ENCODE measurements at places on chromosomes 7 and 10.
A peak's percentile ranks its signal among the peaks of the same experiment; 100 is the strongest.

DNA sequence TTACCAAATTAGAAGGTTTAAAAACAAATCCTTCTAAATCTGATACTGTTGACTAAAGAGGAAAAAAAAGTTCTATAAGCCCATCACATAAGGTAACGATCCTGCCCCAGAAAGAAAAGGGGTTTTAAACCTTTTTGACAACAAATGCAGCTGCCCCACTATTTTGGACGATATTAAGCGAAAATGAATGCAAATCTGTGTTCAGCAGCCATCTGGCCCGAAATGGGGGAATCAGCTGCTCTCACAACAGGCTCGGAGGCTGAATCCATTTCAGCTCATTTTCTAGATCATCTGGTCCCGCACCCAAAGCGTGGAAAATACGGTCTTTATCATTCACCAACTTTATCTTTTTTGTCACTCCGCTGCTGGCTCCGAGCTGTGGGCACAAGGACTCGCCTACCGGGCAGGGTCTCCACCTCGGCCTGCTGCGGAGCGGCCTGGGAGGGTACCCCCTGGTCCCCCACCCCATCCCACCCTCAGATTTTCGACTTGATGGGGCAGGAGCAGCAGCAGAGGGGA is 2.4 kb upstream of the EBF3 start:
- DNase-seq: no peak

DNA sequence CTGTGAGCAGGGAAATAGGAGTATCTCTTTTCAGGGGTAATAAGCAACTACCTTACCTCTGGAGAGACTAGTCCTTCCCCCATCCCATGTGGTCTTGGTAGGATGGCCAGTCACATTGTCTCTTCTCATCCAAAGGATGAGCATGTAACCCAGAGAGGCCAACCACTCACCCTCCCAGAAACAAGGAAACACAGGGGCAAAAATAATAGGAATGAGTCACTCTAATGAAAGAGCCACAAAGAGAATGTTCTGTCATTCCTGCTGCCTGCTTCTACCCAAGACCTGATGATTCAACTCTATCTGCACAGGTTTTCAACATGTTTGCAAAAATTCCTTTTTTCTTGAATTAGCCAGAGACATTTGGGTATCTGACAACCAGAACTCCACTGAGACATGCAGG is 99.3 kb upstream of the NFE2L3 start:
- no peak for DNase-seq

- DNase-seq: no peak
Measured at GRCh38 chr7:19869979-19870378, 96.6 kb upstream of the TMEM196 start.

DNA sequence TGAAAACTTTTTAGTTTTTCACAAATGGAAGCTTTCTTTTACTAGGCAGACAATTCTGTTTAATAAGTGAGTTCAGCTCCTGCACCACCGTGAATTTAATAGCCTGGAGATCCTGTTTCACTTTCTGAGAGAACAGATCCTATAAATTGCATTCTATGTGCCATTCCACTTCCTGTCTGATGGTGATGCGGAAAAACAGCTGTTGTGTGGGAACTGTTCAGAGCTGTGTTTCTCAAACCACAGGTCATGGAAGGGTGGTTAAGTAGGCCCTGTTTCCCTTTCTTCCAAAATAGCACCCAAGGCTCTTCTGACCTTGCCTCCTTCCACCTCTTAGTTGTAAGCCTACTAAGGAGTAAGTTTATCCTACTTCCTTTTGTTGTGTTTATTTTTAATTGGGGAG is 97.2 kb upstream of the DKK1 start:
- DNase-seq: peak; percentile 55

GRCh38 chr7:45174328-45174610 is 16.7 kb downstream of the RAMP3 start:
- no peak for DNase-seq

DNA sequence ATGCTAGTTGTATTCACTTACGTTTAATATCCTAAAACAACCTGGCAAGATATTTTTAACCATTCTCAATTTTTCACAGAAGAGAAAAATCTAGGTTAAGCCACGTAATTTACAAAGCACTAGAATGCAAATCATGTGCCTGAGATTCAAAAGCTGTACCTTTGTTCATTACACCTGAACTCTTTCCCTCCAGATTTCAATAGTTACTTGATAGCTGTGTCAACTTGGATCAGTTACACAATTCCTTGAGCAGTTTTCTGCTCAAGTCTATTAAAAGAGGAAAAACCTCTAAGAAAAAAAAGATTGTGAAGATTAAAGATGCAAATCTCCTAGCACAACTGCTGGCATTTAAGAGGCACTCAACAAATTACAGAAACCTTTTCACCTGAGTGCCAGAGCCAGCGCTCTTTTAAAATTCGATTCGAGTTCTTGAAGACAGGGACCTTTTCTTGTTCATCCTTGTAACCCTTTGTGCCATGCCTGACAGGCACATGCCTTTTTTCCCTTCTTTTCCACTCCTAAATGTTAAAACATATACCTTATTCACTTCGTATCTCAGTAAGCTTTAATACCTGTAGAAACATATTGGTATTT is 886 bp downstream of the NSUN6 start:
- DNase-seq: no peak

DNA sequence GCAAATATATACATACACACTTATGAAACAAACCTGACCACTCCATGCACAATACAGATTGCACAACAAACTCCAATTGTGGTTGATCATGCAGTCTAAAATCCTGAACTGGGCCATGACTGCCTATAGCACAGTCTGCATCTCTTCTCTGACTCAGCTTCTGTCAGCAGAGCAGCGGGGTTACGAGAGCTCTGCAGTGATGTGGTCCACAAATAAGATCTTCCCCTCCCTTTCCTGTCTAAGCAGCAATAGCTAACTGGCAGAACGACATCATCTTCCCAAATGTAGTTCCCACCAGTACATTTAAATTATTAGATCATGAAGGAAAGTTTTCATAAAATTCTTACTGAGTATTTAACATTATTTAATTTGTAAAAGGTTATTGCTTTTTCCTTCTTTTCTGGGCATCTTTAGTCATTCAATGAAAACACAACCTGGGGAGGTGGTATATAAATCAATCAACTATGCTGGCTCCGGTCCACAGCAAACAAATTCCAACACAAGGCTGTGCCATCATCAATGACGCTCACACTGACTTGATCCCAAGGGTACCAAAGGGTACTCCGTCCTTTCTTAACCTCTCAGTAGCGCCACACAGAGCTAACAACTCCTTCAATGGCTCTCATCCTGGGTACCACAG is 17.1 kb downstream of the ARHGAP21 start:
- peak; percentile 91 for DNase-seq

- DNase-seq: no peak
Measured at GRCh38 chr7:156842317-156842716, 50.7 kb downstream of the LMBR1 start.

GRCh38 chr7:24843821-24844434 is 86.7 kb upstream of the GSDME start:
- no peak for DNase-seq

GRCh38 chr10:123156078-123156477 is 1.9 kb downstream of the BUB3 start:
- no peak for DNase-seq

GRCh38 chr7:38318803-38319416 is 45.5 kb upstream of the TARP start:
- DNase-seq: peak; percentile 52

- no peak for DNase-seq
Measured at GRCh38 chr10:113015201-113015600, 65.2 kb downstream of the TCF7L2 start.

DNA sequence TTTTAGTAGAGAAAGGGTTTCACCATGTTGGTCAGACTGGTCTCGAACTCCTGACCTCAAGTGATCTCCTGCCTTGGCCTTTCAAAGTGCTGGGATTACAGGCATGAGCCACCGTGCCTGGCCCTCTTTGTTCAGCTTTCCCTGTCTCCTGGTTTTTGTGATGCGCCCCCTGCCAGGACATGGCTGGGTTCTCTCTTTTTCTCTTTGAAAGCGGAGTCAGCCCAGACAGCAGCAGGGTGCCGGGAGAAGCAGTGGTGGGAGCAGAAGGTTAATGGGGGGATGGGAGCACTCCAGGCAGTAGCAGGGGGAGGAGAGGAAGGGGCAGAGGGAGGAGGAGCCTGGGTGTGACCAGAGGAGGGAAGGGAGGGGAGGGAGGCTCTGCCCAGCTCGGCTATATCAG is 1.8 kb downstream of the MUC3A start:
- no peak for DNase-seq

- DNase-seq: no peak
Measured at GRCh38 chr10:7486528-7486927, 75.7 kb upstream of the SFMBT2 start.

GRCh38 chr7:152913492-152913891 is 153.9 kb downstream of the ACTR3B start:
- no peak for DNase-seq

DNA sequence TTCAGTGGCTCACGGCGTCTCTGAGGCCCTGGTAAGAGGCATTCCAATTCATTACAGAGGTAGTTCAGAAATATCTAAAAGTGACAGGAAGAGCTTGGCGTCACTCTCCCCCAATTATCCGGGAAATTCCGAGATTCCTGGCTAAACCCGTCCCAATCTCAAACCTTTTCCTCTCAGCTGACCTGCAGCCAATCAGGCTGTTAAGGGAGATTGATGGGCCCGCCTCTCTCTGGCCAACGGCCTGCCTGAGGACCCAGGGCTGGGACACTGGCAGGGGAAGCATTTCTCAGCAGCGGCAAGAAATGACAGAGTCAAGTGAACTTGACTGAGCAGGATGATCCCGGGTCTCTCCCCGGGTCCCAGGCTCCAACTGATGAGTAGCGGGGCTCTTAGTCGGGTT is 72.3 kb downstream of the EBF3 start:
- no peak for DNase-seq

- DNase-seq: no peak
Measured at GRCh38 chr10:80464557-80465450, 10.7 kb downstream of the TSPAN14 start.

DNA sequence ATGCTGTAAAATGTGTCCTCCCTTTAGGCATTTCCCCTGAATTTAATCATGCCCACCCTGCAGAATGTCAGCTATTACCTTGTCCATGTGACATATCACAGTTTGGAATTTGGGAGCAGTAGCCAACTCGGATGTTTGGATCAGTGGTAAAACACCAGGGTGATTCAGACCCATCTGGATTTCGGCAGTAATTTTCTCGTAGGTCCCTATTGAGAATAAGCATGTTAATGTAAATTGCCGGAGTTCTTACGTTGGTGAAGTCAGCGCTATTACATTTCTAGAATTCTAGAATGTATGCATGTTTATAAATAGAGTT is 44.1 kb downstream of the HGF start:
- peak; percentile 92 for DNase-seq

DNA sequence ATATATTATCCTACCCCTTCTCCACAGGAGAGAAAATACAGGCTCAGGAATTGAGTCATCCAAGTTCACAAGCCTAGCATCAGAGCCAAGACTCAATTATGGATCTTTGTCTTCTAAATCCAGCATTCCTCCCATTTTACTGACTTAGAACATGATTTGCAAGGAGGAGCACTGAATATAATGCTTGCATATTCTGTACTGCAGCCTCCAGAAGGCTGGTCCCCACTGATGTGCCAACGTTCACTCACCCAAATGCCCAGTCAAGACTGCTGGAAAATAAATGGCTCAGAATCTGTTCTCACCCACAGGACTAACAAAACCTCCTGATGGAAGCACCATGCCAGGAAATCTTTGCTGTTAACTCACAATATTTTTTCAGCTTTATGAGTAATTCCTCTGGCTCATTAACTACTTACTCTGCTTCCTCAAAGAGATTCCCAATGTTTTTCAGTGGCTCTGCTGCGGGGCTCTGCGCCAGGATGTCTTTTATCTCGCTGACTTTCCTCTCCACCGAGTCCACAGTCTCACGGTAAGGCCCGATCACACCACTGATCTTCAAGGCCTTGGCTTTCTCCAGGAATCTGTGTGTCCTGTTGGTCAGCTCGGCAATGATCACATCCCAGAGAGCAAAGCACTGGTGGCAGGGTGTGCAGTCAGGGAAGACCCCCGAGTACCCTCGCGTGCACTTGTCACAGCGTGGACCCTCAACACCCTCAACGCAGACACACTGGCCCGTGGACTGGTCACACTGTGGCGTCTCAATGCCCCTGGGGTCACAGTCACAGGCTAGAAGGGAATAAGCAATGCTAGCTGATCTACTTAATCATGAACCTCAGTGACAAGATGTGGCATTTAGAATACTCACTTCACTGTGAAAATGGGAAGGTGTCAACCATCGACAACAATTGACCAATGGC is 48.8 kb downstream of the DLD start:
- peak; percentile 73 for DNase-seq

DNA sequence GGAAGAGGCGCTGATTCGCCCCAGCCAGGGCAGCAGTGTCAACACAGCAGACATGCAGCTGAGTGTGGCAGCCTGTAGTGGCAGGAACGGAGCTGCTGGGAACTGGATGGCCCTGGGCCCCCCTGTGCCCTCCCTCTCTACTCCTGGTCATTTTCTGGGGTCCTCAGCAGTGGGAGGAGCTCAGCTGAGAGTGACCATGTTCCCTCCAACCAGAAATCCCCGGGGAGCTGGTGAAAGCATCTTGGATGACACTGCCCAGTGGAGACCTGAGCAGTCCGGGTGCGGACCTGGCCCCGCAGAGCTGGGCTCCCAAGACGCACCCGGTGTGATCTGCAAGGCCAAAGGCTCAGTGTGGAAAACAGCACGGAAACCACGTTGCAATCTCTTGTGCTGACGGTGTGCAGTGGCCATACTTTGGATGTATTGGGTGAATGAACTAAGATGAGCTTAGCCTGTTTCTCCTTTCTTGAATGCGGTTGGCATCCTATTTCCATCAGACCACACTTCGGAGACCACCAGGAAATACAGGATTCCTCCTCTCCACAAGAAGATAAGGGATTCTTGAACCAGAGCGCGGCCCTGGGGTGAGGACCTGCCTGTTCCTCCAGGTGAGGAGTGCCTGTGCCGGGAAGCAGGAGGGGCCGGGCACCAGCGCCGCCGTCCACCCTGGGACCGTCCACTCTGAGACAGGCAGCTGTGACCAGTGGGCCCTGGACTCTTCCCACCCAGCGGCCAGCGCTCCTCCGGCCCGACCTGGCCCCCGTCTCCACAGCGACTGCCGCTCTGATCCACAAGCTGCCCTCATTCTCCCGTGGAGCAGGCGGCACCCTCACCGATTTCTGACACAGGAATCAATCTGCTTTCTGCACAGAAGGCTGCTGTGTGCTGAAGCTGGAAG is 93.5 kb upstream of the DIP2C start:
- DNase-seq: no peak

- DNase-seq: no peak
Measured at GRCh38 chr7:50821457-50822008, 38.8 kb upstream of the GRB10 start.

DNA sequence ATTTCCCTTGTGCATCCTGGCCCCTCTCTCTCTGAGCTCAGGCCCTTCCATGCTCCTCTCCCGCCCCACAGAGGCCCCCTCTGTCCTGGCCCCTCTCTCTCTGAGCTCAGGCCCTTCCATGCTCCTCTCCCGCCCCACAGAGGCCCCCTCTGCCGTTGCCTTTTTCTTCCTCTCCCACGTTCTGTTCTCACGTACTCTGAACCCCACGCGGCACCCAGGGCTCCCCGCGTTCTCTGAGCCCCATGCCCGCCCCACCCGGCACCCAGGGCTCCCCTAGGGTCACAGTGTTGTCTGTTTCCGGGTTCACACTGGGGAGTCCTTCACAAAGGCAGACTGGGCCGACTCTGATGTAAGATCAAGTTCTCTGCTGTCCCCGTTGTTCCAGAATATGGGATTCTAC is 336.8 kb downstream of the DNAJB6 start:
- DNase-seq: no peak

All from fibroblast of skin of left quadriceps (primary cell).